Hematopoietic multipotent progenitor cell treated with erythropoietin and hydrocortisone succinate and interleukin-3 and kit ligand, for 17 days (in vitro differentiated cells): ENCODE measurements at places on chromosomes 1 and 21.
A peak's percentile ranks its signal among the peaks of the same experiment; 100 is the strongest.

GRCh38 chr1:51294566-51295184 is 35.7 kb downstream of the TTC39A start:
- DNase-seq = peak; percentile 91

GRCh38 chr1:32289256-32289655 is 2.6 kb upstream of the HDAC1 start:
- DNase-seq = no peak

GRCh38 chr1:83960669-83961277 is 38.2 kb downstream of the TTLL7 start:
- no peak for DNase-seq

- no peak for DNase-seq
Observed at GRCh38 chr1:197825541-197825940, 50.3 kb upstream of the DENND1B start.

DNA sequence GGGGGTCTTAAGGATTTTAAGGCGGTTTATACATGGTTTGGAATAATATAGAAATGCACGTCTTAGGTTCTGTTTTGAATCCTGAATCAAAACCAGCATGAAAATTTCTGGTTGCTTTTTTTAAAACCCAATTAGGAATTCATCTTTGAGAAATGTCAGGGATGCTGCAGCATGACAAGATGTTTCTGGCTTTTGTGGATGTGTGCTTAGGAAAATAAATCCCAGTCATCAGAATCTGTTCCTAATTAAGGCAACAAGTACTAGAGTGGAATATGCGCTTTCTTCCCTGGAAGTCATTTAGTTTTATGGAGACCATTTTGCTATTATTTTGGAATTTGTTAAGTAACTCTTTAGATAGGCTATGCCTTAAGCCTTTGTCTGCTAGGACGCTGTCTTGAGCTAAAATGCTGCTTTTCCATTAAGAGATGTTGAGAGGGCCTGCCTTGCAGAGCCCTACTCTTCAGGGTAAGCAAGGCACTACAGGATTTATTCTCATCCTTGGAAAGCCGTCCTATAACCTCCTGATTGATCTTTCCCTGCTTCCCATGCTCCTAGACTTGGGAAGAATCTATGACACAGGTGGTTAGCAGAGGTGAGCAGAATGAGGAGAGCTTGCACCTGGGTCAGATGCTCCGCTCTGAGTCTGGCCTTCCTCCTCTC is 332.8 kb downstream of the DISC1 start:
- no peak for DNase-seq

DNA sequence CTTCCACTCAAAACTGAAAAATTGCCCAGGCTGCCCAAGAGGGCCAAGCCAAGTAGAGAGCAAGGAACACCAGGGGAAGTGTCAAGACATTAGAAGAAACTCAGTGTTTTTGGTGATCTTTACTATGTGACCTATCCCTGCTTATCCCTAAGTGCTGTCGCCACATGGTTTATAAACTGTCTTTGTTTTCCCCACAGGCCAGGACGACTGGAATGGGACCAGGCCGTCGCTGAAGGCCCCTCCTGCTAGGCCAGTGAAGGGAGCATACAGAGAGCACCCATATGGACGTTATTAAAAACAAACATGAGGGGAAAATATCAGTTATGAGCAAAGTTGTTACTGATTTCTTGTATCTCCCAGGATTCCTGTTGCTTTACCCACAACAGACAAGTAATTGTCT is 28.7 kb downstream of the KHDRBS1 start:
- DNase-seq = no peak

DNA sequence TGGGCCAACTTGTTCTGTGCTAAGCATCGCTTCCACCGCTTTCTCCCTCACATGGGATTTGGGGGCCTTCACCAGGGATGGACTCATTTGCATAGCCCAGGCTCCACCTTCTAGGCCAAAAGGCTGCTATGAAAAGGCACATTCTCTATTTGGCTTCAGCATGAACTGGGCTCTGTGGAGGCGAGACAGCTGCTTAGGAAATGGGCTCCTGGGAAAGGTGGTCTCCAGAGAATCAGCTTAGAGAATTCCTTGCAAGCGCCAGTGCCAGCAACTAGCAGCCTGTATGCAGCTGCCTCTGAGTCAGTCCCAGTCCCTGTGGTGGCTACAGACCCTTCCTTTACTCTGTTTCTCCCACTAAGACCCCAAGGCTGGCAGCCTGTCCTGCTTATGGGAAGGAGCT is 214.5 kb downstream of the HIVEP3 start:
- DNase-seq = no peak

DNA sequence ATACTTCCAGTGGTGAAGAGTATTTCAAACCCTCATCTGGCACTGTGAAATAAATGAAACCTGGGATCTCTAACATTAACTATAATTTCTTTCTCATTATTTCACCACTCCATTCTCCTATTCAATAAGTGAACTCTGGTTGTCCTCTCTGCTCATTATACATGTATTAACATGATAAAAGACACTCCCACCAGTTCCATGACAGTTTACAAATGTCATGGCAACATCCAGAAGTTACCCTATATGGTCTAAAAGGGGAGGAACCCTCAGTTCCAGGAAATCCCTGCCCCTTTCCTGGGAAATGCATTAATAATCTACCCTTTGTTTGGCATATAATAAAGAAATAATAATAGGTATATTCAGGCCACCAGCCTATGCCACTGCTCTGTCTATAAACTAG is 62.7 kb upstream of the BRINP3 start:
- DNase-seq = no peak

- DNase-seq = no peak
Observed at GRCh38 chr1:186057086-186057485, 318.0 kb downstream of the TPR start.

GRCh38 chr1:116345011-116345410 is 28.0 kb upstream of the ATP1A1 start:
- DNase-seq = no peak
